ENCODE measurements at places on chromosomes 4 and X.
A peak's percentile ranks its signal among the peaks of the same experiment; 100 is the strongest.

DNA sequence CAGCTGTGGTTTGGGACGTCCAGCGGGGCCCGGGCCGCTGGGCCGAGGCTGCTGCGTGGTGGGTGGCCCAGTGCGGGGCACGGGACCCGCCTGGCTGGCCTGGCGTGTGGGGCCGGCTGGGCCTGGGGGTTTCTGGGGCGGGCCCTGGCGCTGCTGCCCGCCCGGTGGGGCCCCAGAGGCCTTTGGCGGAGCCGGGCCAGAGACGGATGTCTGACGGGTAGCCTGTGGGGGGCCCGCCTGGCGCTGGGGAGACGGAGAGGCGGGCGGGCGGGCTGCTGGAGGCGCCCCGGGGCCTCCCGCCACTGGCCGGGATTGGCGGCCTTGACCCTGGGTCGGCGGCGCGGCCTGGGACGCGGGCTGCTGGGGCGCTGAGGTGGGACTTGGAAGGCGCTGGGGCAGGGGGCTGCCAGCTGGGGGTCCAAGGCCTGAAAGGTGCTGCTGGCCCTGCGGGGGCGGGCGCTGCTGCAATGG lies 8.1 kb upstream of the TIMP1 start:
- no peaks in the 10 kb centered on the region for H3K27me3 ChIP-seq
- H3K27ac ChIP-seq = no peak overlapping the region

DNA sequence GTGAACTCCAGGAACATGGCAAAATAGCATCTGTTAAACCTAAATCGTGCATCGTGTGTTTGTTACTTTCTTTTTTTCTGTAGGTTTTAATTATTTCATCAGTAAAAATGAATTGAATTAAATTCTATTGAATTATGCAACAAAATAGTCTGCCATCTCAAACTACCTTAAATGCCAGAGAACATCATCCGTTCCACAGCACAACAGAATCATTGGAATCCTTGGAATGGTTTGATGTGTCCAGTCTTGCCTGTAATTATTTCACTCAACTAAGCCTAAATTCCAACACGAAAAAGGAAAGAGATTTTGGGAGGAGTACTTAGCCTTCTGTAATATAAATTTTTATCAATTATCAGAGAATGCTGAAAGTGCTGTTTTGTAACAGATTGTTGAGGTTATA lies 17.1 kb upstream of the SLC7A11 start:
- DNase-seq = no peak
- H3K27ac ChIP-seq = no peak overlapping the region
- H3K4me1 ChIP-seq = no peaks in the 10 kb centered on the region
- H3K4me3 ChIP-seq = no peak overlapping the region

- H3K4me1 ChIP-seq = no peaks in the 10 kb centered on the region
- DNase-seq = no peak
- no peak overlapping the region for H3K27ac ChIP-seq
- H3K4me3 ChIP-seq = no peak overlapping the region
- no peaks in the 10 kb centered on the region for H3K27me3 ChIP-seq
These were observed 89.5 kb upstream of the CITED1 start for GRCh38 chrX:72395237-72395636.

DNA sequence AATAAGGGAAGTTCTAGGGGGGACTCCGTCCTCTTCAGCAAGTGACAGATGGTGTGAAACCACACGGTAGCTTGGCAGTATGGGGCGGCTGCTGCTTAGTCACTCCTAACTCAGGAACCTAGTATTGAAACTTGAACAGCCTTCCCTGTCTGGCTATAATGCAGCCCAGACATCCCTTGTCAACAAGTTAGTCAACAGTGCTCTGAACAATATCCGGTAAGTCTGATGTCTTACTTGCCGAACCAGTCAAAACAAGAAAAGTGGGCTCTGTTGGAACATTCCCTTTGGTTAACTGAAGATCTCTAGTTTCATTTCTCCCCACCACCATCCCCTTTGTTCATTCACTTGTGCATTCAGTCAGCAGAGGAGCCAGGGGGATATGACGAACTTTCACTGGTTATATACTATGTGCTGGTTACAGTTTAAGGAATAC lies 18.7 kb upstream of the CXCL13 start:
- DNase-seq = peak; percentile 63
- H3K4me3 ChIP-seq = peak overlapping the region; percentile 31
- peak overlapping the region; percentile 85 for H3K27ac ChIP-seq

DNA sequence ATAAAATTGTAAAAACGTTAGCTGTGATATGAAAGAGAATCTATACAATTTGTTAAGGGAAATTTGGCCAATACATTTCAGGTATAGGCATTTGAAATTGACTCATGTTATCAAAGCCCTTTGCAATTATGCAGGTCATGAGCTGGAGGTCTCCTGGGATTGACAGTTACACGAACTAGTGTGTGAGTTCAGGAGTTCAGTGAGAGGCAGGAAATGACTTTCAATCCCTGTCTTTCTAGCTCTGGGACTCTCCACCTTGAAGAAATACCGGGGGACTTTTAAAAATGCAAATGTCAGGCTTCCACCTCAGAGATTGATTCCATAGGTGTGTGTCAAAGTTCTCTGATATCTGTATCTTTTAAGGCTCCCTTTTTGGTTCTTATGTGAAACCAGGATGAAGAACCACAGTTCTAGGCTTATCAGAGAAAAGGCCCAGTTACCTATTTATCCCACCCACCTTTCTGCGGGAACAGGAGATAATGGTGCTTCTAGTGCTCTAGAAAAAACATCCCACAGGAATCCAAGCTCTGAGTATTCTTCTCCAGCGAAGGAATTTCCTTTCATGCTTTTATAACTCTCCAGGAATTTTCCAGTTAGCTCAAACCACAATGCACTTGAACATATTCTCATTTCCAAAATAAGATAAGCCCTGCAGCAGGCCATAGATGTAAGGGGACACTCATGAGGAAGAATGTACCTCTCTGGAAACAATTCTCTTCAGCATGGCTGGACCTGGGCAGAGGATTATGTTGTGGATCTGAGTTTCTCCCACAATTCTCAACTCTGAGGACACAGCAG lies 501.0 kb downstream of the IDS start:
- no peaks in the 10 kb centered on the region for H3K36me3 ChIP-seq
- no peak overlapping the region for H3K27ac ChIP-seq
- no peaks in the 10 kb centered on the region for H3K4me1 ChIP-seq
- H3K4me3 ChIP-seq = no peak overlapping the region

DNA sequence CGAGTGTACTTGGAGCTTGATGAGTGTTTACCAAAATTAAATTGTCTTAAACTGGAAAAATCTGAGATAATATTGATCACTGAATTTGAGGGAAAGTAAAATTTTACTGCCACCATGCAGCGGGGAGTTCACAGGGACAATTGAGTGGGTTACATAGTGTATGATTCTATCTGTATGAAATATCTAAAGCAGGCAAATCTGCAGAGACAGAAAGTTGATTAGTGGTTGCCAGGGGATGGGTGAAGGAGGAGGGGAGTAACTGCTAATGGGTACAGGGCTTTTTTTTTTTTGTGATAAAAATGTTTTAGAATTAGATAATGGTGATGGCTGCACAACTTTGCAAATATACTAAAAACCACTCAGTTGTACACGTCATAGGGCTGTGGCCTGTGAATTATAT lies 35.4 kb upstream of the PDLIM3 start:
- no peaks in the 10 kb centered on the region for H3K36me3 ChIP-seq
- H3K4me1 ChIP-seq = no peaks in the 10 kb centered on the region
- H3K4me3 ChIP-seq = no peak overlapping the region
- DNase-seq = no peak
- H3K27ac ChIP-seq = no peak overlapping the region
- H3K27me3 ChIP-seq = peaks cover 31% of the 10 kb centered on the region

DNA sequence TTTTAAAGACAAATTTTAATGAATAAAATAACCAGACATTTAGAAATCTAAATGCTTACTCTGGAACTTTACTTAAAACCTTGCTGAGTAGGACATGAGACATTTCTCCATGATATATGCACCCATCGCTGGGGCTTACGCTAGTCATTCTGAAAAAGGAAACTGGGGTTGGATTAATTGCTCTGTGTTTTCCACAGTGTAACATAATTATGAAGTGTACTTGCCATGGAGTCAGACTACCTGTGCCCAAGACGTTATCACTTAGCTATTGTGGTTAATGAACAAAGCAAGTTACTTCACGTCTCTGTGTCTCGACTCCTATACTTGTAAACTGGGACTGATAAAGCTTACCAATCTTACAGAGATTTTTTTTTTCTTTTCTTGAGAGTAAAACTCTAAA lies 47.8 kb downstream of the SHISA3 start:
- H3K4me3 ChIP-seq = no peak overlapping the region
- no peak overlapping the region for H3K27ac ChIP-seq
- no peaks in the 10 kb centered on the region for H3K27me3 ChIP-seq
- no peak for DNase-seq

- no peak overlapping the region for H3K4me3 ChIP-seq
- peaks cover 6% of the 10 kb centered on the region for H3K36me3 ChIP-seq
- peaks cover 50% of the 10 kb centered on the region for H3K4me1 ChIP-seq
- no peak overlapping the region for H3K27ac ChIP-seq
- no peak for DNase-seq
These were observed 49.8 kb downstream of the SH3KBP1 start for GRCh38 chrX:19837648-19838047.

GRCh38 chrX:38868941-38869401 lies 67.7 kb downstream of the MID1IP1 start:
- no peak overlapping the region for H3K4me3 ChIP-seq
- H3K27ac ChIP-seq = no peak overlapping the region
- no peaks in the 10 kb centered on the region for H3K4me1 ChIP-seq
- no peaks in the 10 kb centered on the region for H3K36me3 ChIP-seq
- H3K27me3 ChIP-seq = no peaks in the 10 kb centered on the region

DNA sequence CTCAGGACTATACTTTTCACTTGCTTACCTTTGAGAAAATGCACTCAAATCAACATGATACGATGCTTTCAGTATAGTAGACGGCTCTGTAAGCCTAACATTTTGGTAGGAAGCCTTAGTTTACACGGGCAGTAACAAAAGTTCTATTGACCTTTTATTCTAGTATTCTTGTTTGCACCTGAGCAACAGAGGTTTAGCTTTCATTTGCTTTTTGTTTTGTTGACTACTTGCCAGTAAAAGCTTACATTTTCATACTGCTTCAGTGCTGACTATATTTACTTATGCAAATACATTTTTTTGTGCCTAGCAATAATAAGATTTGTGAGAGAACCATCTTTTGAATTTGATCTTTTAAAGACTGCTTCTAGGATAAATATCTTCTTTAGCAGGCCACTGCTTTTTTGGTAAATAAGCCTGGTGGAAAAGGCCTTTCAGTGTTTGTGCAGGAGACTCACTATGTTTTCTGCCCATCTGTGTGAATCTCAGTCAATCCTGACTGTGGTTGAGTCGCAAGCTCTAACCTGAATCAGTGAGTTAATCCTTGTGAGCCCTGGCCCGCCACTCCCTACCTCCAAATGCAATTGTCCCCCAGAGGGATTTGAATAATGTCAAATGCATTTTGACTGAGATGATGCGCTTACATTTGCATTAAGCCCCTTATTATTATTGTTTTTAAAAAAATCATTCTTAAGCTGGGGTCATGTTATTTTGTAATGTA lies 21.9 kb downstream of the FHIP1A start:
- H3K4me1 ChIP-seq = no peaks in the 10 kb centered on the region
- H3K36me3 ChIP-seq = no peaks in the 10 kb centered on the region
- DNase-seq = no peak
- no peak overlapping the region for H3K27ac ChIP-seq
- H3K27me3 ChIP-seq = peaks cover 50% of the 10 kb centered on the region

DNA sequence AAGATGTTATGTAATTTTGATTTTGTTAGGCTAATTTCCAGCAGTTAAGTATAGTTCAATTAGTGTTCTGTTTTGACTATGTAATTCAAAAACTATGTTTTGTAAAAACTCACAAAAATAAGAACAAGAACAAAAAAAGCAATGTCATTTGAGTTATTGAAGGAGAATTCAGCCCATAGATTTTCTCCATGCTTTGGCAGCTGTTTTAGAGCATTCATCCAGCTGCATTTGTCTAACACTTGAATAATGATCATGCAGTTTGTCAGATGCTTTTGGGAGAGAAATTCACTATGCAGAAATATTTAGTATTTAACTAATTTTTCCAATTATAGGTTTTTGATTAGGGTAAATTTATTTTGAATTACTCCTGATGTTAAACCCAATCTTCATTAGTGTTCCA lies 14.2 kb downstream of the CPE start:
- no peak for DNase-seq
- no peak overlapping the region for H3K4me3 ChIP-seq
- H3K36me3 ChIP-seq = no peaks in the 10 kb centered on the region
- peaks cover 26% of the 10 kb centered on the region for H3K27me3 ChIP-seq
